Activated naive CD8-positive, alpha-beta T cell treated with anti-CD3 and anti-CD28 coated beads, Interleukin-2, amount 50 U/mL, for 24 hours (primary cell): ENCODE measurements at places on chromosomes 16 and 17.

GRCh38 chr17:71383091-71383490 lies 737.7 kb upstream of the SOX9 start:
- DNase-seq = no peak
- H3K4me3 ChIP-seq = no peak overlapping the region
- no peaks in the 10 kb centered on the region for H3K4me1 ChIP-seq
- no peaks in the 10 kb centered on the region for H3K27me3 ChIP-seq
- H3K27ac ChIP-seq = no peak overlapping the region
- H3K36me3 ChIP-seq = no peaks in the 10 kb centered on the region

DNA sequence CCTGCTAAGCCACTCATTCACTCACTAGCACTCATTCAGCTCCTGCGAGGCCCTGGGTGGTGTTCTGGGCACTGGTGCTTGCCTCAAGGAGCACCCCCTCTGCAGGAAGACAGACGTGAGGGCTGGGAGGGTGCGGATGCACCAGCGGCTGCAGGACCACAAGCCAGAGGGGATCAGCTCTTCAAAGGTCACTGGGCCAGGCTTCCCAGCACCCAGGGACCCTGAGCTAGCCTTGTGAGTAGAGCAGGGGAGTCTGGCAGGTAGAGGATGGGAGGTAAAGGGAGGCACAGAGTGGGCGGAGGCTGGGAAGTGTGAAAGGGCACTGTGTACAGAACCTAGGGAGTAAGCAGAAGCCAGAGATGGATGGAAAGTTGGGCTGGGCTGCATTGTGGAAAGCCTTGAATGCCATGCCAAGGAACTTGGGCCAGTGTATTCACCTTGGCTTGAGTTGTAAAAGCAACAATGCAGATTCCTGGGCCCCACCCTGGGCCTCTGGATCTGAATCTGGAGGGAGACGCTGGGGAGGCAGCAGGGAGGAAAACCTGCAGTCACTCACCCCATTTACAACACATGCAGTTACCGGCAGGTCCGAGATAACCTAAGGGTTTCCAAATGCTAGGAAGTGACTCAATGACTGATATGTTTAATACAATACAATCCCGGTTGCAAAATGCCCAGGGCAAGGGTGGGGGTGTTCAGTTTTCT lies 1.7 kb downstream of the IL4R start:
- H3K4me3 ChIP-seq = peak overlapping the region; percentile 96
- peak; percentile 69 for DNase-seq
- H3K36me3 ChIP-seq = peaks cover 53% of the 10 kb centered on the region
- peaks cover 74% of the 10 kb centered on the region for H3K4me1 ChIP-seq
- no peaks in the 10 kb centered on the region for H3K27me3 ChIP-seq

DNA sequence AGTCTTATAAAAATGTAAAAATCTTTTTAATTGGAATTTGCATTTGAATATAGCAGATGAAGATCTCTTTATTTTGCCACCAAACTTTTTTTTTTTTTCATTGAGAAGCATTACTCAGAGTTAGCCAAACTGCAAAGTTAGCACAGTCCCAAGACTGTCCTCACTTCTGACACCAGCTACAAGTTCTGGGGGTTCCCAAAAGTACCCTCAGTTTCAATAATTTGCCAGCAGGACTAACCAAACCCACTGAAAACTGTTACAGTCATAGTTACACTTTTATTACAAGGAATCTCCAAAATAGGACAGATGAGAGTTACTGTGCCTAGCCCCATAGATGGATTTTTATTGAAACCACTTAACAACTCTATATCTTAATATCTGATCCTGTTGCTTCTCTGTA lies 144.1 kb downstream of the CHD9 start:
- H3K27me3 ChIP-seq = no peaks in the 10 kb centered on the region
- no peak overlapping the region for H3K4me3 ChIP-seq
- peaks cover 8% of the 10 kb centered on the region for H3K36me3 ChIP-seq
- no peak for DNase-seq
- no peak overlapping the region for H3K27ac ChIP-seq
- peaks cover 2% of the 10 kb centered on the region for H3K4me1 ChIP-seq

GRCh38 chr17:63701868-63702720 lies 2.2 kb upstream of the LIMD2 start:
- H3K27me3 ChIP-seq = no peaks in the 10 kb centered on the region
- peaks cover 70% of the 10 kb centered on the region for H3K4me1 ChIP-seq
- H3K4me3 ChIP-seq = peak overlapping the region; percentile 85
- peaks cover 34% of the 10 kb centered on the region for H3K36me3 ChIP-seq
- H3K27ac ChIP-seq = peak overlapping the region; percentile 95
- DNase-seq = peak; percentile 74

GRCh38 chr16:88045820-88046303 lies 94.6 kb downstream of the BANP start:
- H3K4me3 ChIP-seq = no peak overlapping the region
- H3K27ac ChIP-seq = peak overlapping the region; percentile 23
- peaks cover 26% of the 10 kb centered on the region for H3K36me3 ChIP-seq
- H3K4me1 ChIP-seq = peaks cover 11% of the 10 kb centered on the region
- peak; percentile 22 for DNase-seq
- no peaks in the 10 kb centered on the region for H3K27me3 ChIP-seq

DNA sequence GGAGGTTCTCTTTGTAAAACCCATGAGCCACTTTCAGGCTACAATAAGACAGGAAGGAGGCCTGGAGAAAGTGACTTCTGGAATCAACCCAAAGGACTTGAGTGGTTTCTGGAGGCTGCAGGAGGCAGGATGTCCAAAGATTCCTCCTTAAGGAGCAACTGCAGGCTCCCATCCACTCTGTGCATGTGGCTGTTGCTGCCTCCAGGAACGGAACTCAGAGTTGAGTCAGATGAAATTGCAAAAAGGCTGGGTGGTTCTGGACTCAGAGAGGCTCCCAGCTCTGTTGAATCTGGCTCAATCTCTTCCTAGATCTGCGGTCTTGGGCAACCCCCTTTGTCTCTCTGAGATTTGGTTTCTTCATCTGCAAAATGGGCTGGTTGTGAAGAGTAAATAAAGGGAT lies 197.1 kb downstream of the SHISA9 start:
- no peak overlapping the region for H3K27ac ChIP-seq
- no peak overlapping the region for H3K4me3 ChIP-seq
- DNase-seq = no peak

- peaks cover 2% of the 10 kb centered on the region for H3K36me3 ChIP-seq
- H3K27ac ChIP-seq = no peak overlapping the region
- DNase-seq = no peak
Observed at GRCh38 chr17:73724990-73725389, 80.7 kb upstream of the SDK2 start.

DNA sequence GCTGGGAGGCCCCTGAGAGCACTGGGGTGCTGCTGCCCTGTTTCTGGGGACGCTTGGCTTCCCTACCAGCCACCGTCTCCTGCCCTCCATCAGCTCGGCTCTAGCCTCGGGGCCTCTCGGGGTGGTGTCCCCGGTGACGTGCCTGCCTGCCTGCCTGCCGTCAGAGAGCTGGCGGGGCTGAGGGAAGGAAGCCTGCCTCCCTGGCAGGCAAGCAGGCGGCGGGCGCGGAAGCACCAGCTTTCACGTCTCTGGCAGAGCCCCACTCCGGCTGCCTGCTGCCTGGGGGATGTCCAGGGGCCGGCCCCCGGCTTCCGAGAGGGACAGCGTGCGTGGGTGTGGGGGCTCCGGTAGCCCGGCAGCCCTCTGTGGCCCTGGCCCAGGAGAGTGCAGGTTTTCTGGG lies 9.3 kb downstream of the CENPX start:
- no peak for DNase-seq
- no peaks in the 10 kb centered on the region for H3K36me3 ChIP-seq
- H3K27me3 ChIP-seq = no peaks in the 10 kb centered on the region
- no peak overlapping the region for H3K27ac ChIP-seq
- H3K4me1 ChIP-seq = peaks cover 4% of the 10 kb centered on the region

- H3K4me1 ChIP-seq = peaks cover 8% of the 10 kb centered on the region
- DNase-seq = no peak
- H3K36me3 ChIP-seq = no peaks in the 10 kb centered on the region
- no peak overlapping the region for H3K27ac ChIP-seq
- peaks cover 51% of the 10 kb centered on the region for H3K27me3 ChIP-seq
- H3K4me3 ChIP-seq = no peak overlapping the region
Observed at GRCh38 chr17:79786930-79787643, 9.1 kb downstream of the CBX2 start.
